ENCODE measurements at places on chromosomes 1 and 21.

- DNase-seq: no peak
These were observed 807.7 kb downstream of the USP25 start for GRCh38 chr21:16537501-16537900.

GRCh38 chr1:247557926-247558674, 9.2 kb downstream of the GCSAML start:
- no peak for DNase-seq

- no peak for DNase-seq
These were observed 141.1 kb upstream of the RUNX1 start for GRCh38 chr21:35190201-35190701.

DNA sequence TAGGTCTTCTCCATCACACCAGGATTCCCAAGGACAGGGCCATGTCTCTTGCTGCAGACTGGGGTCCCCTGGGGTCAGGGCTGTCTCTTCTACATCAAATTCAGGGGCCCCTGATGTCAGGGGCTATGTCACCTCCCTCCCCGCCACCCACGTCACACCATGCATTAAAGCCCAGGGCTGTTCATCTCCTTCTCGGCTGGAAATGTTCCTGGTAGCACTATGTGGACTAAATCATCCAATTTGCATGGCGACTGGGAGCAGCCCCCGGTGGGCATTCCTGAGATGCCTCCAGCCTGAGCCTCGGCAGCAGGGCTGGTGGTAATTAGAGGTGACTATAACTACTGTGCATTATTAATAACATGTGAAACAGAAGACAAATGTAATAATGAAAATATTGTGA, 151.7 kb upstream of the HMGB4 start:
- DNase-seq: no peak

DNA sequence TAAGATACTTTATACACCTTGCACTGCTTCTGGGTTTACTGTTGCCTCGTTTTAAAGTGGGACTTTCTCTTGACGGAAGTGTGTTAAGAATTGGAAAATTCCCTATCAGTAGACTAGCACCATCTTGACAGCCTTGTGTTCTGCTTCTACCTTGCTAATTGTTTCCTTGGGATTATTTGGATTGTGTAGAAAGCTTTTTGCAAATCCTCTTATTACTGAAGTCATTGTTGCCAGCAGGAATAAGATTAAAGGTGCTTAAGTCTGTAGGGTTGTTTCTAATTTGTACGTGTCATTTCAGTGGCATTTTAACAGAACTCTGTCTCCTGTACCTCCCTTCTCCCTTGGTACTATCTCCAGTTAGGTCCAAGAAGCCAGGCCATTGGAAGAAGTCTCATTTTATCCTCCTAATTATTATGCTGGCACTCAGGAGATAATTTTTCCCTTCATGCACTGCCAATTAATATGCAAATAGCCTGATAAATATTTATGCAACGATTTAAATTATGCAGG, 107.7 kb downstream of the POU2F1 start:
- no peak for DNase-seq

- DNase-seq: no peak
These were observed 477.1 kb upstream of the NEGR1 start for GRCh38 chr1:72759486-72759885.

GRCh38 chr1:89721351-89721750, 88.4 kb downstream of the LRRC8C start:
- DNase-seq: peak; percentile 18

DNA sequence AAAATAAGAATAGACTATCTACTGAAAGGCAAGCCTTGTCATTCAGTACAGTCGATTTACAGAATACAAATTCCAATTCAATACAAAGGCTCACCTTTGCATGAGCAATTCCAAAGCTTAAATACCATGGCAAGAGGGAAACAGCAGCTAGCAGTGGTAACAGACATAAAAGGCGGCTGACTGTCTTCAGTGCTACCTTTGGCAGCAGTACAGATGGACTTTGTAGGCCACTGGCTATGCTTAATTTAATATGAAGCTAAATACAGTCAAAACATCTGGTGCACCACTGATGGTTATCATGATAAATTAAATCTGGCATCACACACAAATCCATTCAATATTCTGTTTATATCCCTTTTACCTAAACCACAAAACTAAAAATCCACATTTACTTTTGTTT, 62.4 kb downstream of the RERE start:
- DNase-seq: no peak

DNA sequence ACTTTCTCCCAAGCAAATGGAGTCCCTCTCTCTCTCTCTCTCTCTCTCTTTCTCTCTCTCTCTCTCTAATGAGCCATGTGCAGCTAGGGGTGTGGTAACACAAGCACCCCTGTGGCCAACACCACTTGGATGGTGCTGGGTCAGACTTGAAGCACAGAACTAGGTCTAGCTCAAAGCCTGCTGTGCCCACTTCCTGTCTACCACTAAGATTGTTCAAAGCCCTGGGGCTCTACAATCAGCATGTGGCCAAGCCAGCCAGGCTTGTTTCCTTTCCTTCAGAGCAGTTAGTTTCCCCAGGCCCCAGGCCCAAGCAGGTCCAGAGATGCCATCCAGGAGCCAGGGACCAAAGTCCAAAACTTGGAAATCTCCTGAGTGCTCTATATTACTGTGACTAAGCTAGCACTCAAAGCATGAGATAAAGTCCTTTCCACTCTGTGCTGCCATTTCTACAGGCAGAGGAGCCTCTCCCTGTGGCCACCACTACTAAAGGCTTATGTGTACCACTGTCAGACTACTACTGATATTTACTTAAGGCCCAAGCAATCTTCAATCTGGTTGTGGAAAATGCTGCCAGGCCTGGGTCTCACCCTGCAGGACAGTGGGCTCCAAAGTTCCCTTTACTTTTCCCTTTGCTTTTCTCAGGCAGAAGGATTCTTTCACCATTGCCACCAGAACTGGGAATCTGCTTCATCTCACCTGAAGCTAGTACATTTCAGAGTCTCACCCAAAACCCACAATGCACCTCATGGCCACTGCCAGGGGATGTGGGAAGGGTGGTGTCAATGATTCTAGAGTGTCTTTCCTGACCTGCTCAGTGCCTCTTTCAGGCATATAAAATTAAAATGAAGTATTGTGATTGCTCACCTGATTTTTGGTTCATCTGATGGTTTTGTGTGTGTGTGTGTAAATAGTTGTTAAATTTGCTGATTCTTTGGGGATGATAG, 999.5 kb downstream of the NCAM2 start:
- DNase-seq: no peak

DNA sequence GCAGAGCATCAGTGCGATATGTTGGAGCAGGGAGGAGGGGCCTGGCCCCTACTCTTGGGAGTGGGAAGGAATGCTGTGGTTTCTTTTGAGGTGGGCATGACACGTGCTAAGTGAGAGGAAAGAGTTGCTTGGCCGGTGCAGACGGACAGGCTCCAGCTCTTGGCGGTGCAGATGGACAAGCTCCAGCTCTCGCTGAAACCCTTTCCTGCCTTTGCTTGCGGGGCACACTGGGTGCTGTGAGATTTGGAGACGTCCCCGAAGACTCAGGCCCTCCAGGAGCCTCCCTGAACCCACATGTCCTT, 15.9 kb downstream of the PDXK start:
- DNase-seq: no peak

GRCh38 chr1:215661033-215661432, 93.9 kb downstream of the KCTD3 start:
- no peak for DNase-seq

DNA sequence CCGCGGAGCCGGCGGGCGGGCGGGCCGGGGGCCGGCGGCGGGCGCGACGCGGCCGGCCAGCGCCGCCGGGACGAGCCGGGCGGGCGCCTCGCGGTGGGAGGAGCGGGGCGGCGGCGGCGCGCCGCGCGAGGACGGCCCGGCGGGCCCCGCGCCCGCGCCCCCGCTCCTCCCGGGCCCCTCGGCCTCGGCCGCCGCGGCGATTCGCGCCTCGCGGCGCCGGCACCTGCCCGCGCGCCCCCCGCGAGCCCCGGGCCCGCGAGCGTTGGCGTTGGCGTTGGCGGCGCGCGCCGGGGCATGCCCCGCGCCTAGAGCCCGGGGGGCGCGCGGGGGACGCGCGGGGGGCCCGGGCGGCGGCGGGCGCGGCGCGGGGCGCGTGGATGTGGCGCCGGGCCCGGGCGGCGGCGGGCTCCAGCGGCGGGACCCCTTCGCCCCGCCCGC, at the start of gene SKI:
SKI (plus strand) TSS at position 163 of the 438 bp plus-strand sequence. CDS start 448 bp downstream, outside the sequence.
- DNase-seq: no peak

DNA sequence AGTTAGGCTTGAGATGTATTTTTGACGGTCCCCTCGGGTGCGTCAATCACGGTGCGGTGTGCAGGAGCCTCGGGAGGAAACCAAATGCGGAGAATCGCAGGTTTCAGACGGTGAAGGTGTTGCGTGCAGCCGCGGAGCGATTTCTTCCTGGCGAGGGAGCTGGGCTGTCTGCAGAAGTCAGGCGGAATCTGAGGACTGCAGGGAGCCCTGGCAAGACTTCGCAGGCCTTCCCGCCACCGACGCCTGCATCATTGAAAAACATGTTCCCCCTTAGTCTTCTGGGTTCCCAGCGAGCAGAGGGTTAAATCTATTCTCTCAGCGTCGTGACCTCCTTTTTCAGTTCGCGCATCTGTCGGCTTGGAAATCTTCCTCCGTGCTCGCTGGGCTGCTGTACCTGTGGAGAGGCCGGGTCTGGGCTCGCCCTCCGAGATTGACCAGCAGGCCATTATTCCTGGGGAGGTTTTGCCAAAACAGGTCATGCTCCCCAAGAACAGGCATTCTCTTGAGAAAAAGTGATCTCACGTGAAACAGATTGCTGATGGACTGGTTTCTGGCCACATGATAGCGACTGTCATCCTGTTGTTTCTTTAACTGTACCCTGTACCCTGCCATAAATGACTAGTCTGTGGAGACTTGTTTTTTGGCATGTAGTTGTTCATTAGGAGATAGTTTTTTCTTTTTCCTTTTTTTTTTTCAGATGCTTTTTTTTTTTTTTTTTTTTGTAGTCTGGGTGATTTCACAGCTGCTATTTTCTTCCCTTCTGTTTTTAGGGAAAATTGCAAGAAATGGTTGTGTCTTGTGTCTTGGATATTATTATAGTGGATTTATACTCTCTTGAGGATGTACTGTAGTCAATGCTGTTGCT, 894 bp downstream of the EPB41 start:
- DNase-seq: peak; percentile 10

DNA sequence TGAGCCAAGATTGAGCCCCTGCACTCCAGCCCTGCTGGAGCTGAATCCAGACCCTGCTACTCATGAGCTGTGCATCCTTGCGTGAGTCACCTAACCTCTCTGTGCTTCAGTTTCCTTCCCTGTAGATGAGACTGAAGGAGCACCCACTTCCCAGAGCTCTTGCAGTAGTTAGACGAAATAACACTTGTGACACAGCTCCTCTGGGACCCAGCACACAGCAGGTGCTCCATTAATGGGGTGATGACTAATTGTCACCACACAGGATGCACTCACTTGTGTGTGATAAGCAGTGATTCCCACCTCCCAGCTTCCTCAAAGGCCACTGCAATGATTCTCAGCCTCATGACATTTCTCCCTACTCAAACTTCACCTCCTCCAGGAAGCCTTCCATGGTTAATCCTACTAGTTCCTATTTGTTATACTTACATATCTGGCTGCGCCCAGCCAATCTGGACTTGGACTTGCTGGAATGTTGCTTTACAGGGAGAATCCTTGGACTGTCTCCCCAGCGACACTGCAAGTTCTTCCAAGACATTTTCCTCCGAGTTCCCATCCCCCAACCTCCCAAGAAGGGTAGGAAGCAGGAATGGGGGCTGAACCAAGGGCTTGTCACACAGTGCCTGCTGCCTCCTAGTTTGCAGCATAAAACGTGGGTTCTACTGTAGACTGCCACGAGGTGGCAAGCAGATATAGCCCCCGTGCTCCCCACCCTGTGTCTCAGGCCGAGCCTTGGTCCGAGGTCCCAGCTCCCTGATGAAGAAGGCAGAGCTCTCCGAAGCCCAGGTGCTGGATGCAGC, 17.2 kb downstream of the DRAXIN start:
- DNase-seq: no peak

GRCh38 chr1:77825131-77825709, 45.8 kb downstream of the MIGA1 start:
- peak; percentile 10 for DNase-seq

GRCh38 chr1:178966312-178966711, 59.4 kb upstream of the FAM20B start:
- DNase-seq: no peak

- DNase-seq: no peak
These were observed 163.8 kb downstream of the COL24A1 start for GRCh38 chr1:85992791-85993190.

DNA sequence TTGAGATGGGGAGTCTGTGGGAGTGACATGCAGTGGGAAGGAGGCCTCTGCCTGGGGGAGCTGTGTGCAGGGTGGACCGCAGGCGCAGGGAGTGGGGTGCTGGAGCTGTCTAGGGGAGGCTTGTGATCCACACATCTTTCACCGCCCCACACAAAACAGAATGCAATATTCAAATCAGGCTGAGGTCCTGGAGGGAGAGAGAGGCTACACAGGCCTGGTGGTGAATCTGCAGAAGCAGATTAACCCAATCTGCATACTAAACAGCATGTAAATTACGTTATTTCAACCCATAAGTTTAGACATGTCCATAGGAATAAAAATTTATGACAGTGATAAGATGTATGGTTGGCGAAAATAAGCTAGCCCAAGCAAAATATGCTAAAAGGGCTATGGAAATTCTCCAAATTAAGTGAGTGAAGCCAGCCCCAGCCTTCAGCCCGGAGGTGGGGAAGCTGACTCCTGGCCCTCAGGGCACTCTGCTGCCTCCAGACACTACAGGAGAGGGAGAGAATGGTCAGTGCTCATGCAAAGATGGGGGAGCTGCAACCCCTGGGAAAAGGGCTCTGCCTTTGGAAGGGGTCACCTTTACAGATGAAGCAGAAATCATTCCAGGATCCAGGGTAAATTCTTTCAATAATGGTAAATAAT, 156.2 kb upstream of the CTTNBP2NL start:
- no peak for DNase-seq

- no peak for DNase-seq
These were observed 96.0 kb downstream of the NRIP1 start for GRCh38 chr21:14968821-14969220.

DNA sequence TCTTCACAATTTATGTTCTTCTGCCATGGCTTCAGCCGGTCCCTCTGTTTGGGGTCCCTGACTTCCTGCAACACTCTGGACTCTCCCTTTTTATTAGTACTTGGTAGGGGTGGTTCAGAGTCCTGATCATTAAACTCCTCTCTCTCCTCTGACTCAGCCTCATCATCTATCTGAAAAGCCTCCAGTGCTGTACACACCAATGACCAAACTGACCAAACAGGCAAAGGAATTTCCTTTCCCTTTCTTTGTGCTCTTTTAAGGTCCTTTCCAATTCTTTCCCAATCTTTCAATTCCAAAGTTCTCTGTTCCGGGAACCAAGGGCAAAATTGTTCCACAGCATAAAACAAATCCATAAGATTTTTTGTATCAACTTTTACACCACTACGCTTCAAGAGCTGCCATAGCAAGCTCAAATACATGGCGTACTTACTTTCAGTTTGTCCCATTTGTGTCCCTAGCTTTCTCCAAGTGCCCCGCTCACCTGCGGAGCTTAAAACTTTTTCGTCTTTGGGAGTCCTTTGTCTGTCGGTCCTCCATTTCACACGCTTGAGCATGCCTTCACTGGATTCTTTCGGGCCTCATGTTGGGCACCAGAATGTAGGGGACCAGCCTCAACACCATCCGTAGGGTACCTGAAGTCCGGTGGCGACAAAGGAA, 9.6 kb downstream of the DAP3 start:
- DNase-seq: no peak

GRCh38 chr1:116266864-116267212, 106.2 kb upstream of the ATP1A1 start:
- DNase-seq: no peak

GRCh38 chr1:1536019-1536937, 4.1 kb downstream of the TMEM240 start:
- DNase-seq: no peak

GRCh38 chr21:35398346-35398982, 349.4 kb upstream of the RUNX1 start:
- DNase-seq: no peak

- no peak for DNase-seq
These were observed 25.6 kb downstream of the TRABD2B start for GRCh38 chr1:47971385-47972160.
